ENCODE measurements at places on chromosomes 4 and X.

GRCh38 chrX:2183193-2183725 is 317.5 kb downstream of the DHRSX start:
- DNase-seq = no peak

- DNase-seq = no peak
Observed at GRCh38 chrX:30613721-30614120, 36.2 kb upstream of the TASL start.

DNA sequence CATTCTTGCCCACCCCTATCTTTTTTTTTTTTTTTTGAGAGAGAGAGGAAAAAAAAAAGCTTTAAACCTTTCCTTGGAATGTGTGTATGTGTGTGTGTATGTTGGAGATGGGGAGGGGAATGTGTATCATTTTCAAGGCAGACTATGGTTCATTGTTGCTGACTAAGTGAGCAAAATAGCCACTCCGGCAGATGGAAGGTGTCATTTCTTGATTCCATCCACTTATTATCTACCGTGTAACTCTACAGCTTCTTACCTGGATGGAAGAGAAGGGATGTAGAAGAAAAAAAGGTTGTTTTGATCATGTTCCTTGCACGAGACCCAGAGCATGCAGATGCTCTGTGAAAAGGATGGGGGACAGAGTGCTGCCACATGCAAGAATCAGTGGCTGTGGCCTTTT is 5.9 kb upstream of the GK2 start:
- DNase-seq = no peak

- no peak for DNase-seq
Observed at GRCh38 chrX:83508006-83508405, at the start of gene POU3F4. Gene POU3F4, plus strand, starts transcription at chrX:83508290. Its CDS starts 35 bp downstream, at chrX:83508325.

- no peak for DNase-seq
Observed at GRCh38 chr4:145933134-145933533, 5.5 kb downstream of the ZNF827 start.

- no peak for DNase-seq
Observed at GRCh38 chr4:16801356-16801755, 97.1 kb downstream of the LDB2 start.

DNA sequence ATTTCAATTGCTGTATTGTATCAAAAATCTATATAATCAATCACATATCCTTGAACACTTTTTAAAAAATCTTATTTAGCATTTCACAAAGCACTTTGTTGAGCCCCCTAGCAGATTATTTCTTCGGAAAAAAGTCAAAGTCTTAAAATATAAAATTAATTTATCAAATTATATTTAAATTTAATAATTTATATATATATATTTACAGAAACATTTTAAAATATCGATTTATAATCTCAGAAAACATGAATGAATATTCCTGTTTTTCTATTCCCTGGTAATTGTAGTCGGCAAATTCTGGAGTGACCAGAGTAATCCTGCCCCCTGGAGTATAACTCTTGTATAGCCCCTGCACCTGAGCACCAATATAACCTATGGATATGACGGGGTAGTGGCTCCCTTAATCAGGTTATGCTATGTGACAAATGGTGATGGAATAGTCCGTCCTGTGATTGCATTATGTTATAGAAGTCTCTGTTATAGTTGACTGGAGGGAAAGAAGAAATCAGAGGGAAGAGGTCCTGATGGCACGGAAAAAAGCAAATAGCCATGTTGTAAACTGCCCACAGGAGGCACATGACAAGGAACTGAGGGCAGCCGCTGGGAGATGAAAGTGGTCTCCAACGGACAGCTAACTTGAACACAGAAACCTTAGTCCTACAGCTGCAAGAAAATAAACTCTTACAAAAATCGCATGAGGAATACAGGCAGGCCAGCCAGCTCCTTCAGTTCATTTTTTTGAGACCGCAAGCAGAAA is 1092.3 kb downstream of the ARAP2 start:
- DNase-seq = no peak

Data from stimulated activated CD4-positive, alpha-beta T cell treated with anti-CD3 and anti-CD28 coated beads, Interleukin-2, amount 100 ng/mL, for 4 hours (primary cell).